ENCODE measurements at places on chromosomes 16 and 17.

DNA sequence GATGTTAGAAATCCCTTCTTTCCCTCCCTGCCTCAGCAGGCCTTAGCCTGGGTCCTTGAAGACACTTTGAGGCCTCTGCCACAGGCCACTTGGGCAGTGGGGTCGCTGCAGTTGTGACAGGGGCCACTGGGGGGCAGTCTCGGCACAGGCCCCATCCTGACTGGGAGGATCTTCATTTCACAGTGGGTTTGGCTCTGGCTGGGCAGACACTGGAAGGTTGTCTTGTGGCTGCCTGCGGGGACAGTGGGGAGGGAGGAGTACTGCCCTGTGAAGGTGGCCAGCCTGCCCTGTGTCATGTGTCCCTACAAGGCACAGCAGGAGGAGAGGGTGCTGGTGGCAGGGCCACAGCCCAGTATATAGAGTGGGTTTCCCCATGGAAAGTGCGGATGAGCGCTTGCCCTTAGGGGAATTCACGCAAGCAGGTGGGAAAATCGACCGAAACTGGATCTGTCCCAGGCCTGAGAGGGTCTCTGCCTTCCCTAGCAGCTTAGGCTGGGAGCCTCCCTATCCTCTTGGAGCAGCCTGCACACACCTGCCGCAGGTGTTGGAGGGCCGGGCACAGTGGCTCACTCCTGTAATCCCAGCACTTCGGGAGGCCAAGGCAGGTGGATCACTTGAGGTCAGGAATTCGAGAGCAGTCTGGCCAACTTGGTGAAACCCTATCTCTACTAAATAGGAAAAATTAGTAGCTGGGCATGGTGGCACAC is 28.8 kb downstream of the GINS2 start:
- DNase-seq, result no peak

GRCh38 chr17:10249271-10250010 is 51.0 kb upstream of the GAS7 start:
- DNase-seq, result no peak

DNA sequence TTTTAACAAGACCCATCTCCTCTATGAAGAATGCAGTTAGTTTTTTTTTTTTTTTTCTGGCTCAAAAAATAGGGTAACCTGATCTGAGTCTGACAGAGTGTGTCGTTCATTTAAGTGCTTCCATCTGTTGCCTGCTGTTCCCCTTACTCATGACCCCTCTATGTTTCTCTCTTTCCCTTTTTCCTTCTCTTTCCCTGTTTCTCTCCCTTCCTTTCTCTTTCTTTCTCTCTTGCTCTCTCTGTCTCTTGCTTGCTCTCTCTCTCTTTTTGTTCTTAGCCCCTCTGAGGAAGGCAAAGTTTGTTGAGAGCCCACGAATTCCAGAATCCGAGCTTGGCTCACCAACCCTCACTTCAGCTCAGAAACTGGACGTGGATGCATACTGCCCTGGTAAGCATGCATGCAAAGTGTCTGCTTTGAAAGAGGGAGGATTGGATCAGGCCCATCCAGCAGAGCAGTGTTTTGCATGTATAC is 185.0 kb downstream of the TANC2 start:
- no peak for DNase-seq

GRCh38 chr16:1653023-1653422 is 25.1 kb upstream of the JPT2 start:
- DNase-seq, result no peak

- peak; percentile 62 for DNase-seq
Observed at GRCh38 chr16:84156342-84156784, 11.3 kb downstream of the DNAAF1 start.

All from NCI-H226 (cell line).